Stimulated activated CD8-positive, alpha-beta memory T cell treated with anti-CD3 and anti-CD28 coated beads, Interleukin-12 subunit alpha, Interleukin-12 subunit beta, amount 100 ng/mL, for 4 hours (primary cell): ENCODE measurements at places on chromosomes 13 and 19.

- no peak for DNase-seq
These were observed 2.7 kb upstream of the RUBCNL start for GRCh38 chr13:46389457-46390451.

- no peak for DNase-seq
These were observed 10.4 kb downstream of the SBK2 start for GRCh38 chr19:55526216-55527196.

GRCh38 chr13:99983499-99984401, 2.2 kb downstream of the ZIC2 start:
- DNase-seq = no peak

DNA sequence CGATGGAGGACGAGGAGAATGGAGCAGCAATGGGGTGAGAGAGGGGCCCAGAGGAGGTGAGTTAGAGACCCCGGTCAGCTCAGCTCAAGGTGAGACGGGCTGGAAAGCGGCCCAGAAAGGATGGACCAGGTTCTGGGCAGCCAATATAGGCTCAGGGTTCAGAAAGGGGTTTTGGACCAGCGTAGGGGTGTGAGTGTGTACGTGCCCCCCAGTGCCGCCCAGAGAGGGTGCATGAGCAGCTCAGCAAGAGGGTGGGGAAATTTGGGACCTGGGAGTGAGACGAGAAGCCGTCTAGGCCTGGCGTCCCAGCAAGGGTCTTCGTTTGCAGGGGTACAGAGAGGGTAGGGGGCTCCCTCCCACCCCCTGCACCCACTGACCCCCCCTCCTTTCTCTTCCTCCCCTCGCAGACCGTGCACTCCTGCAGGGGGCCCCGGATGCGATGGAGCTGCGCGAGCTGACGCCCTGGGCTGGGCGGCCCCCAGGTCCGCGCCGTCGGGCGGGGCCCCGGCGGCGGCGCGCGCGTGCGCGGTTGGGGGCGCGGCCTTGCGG, 12.1 kb downstream of the FUT6 start:
- no peak for DNase-seq

DNA sequence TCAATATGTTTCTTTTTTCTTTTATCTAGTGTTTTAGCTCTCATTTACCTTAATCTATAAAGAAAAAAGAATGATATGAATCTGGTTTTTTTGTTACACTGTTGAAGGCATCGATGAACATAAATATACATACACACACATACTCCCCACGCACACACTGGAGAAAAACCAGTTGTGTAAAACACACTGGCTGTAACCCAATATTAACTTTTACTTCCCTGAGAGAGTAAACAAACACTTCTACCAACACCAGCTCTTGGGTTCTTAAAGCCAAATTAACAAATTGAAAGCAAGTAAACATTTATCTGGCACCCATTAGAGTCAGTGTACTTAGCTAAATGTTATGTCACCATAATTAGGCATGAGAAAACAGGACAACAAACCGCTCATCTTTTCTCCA, 145.7 kb downstream of the ABCC4 start:
- DNase-seq = no peak

- no peak for DNase-seq
These were observed 117.0 kb upstream of the SOX21 start for GRCh38 chr13:94829185-94829836.
